ENCODE measurements at places on chromosomes 4 and X.

- DNase-seq = no peak
These were observed 223.0 kb upstream of the GPC4 start for GRCh38 chrX:133638285-133638684.

DNA sequence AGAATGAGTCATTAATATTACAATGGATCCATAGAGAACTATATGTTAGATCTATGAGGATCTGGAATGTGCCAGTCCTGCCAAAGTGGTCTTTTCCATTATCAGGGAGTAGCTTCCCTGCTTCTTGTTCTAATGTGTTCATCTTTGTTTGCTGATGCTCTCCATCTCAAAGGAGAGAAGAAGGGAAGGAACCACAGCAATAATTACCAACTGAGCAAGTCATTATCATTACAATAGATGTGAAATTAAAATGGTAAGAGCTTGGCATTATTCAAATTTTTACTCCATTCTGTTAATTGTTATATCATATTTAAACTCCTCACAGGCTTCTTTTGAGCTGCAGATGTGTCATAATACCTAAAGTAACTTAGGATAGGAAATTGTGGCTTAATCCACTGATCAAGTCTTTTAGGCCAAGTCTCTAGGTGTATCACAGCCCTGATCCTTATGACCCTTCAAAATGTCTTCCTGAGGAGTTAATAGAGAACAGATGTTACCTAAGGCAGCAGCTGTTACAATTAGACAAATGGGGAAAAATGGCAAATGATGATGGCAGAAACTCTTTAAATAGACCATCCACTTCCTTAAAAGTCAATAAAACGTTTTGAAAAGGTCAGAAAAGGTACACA is 1492.7 kb upstream of the IGFBP7 start:
- no peak for DNase-seq

DNA sequence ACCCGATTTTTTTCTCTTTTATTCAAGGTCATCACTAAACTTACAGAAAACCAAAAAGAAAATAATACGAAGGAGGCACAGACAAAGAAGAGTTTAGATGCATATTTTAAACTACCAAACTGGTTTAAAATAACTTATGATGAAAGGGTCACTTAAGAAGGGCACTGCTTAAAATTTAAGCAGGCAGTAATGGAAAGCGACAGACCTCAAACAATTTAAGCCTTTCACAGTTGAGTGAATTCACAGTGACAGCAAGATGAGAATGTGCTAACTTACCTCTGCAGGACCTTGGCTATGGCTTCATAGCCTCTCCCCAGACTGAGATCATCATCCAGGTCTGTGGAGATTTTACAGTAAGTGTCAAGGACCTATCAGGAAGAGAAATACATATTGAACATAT is 112.1 kb downstream of the TTC29 start:
- DNase-seq = no peak

- no peak for DNase-seq
These were observed 75.3 kb downstream of the PPARGC1A start for GRCh38 chr4:23814587-23814986.

- no peak for DNase-seq
These were observed 5.0 kb upstream of the BANK1 start for GRCh38 chr4:101785486-101785885.

DNA sequence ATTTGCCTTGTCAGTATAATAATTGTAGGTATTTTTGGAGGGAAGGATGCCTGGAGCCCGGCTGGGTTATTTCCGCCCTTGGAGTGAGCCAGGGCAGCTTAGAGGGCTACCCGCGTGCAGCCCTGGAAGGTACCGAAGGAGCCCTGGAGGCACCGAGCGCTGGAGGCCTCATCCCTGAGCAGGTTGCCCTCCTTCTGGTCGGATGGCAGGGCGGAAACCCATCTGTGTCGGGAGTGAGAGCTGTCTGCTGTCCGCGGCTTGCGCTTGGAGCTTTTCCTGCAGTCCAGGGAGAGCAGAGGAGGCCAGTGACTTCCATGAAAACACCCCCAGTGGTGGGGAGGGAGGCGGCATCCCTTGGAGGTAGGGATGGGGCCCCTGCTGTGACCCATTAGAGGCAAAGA is 122.1 kb downstream of the TBL1X start:
- DNase-seq = no peak

- DNase-seq = no peak
These were observed 65.3 kb downstream of the PDGFC start for GRCh38 chr4:156906325-156906724.

DNA sequence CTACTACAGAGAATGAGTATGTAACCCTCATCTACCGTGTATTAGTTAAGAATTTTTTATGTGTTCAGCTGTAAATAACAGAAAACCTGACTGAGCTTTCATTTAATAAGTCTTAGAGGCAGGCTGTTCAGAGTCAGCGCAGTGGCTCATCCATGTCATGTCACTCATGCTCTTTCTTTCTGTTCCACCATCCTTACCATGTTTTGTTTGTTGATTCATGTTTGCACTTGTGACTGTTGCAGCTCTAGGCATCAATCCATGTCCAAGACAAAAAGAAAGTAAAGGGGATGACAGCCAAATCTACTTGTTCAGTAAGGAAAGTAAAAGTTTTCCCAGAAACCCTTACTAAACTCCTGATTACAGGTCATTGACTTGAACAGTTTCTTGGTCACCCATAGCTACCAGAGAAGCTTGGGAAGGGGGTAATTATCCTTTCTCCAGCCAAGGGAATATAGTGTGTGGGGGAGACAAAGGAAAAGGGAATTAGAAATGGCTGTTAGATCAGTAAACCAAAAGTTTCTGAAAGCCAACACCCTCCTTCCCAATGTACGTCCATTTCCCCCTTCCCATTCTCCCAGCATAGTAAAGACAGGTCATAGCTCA is 9.0 kb downstream of the ART3 start:
- no peak for DNase-seq

DNA sequence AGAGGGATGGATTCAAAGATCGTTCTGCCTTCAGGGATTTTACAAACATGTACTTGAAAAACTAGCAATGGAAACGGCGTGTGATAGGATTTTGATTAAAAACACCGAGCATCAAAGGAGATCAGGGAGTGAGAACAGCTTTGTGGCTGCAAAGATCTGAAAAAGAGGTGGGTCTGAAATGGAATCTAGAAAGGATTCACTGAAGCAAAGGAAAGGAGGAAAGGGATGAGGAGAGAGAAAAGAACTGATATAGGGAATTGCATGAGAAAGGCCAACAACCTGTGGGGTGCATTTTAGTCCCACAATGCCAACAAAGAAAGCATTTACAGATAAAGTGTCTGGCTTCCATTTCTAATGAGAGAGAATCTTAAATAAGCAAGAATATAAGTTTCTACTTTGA is 23.1 kb downstream of the ADH4 start:
- no peak for DNase-seq

DNA sequence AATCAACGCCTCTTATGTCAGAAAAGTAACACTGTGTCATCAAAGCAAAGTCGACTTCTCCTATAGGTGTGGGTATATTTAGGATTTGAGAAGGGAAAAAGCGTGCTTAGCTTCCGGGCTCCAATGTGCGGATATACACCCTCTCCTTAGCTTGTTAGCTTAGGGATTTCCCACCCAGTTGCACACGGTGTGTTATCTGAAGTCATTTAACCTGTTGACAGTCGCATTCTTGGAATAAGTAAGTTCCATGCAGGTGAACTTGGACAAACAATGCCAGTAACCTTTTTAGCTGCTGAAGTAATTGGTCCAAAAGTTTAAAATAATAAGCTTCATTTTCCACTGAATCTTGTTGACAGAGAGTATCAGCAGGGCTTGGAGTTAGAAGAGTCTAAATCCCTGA is 113.7 kb downstream of the SHROOM3 start:
- DNase-seq = no peak

DNA sequence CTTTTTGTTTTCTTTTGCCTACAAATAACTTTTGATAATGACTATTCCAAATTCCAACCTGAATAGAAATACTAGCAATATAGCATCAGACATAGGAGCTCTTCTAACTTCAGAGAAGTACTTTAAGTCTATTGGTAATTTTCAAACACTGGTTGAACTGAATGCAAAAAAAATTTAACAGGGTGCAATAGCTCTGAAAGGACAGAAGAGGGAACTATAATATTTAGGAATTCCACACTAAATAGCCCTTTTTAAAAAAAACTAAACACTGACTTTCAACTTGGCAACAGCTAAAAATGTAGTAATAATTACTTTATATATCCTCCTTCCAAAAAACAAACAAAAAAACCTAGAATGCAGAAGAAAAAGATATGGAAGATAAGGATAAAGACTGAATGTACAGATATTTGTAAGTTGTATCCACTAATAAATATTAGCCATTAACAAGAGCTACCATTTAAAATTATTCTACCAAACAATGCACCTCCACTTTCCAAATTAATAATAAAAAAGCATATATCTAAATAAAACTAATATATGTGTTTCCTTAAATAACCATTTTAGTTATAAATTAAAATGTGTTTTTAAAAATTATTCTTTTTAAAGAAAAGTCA is 81.4 kb downstream of the FBXW7 start:
- DNase-seq = no peak

GRCh38 chr4:173181848-173182247 is 13.2 kb downstream of the GALNT7 start:
- DNase-seq = no peak

DNA sequence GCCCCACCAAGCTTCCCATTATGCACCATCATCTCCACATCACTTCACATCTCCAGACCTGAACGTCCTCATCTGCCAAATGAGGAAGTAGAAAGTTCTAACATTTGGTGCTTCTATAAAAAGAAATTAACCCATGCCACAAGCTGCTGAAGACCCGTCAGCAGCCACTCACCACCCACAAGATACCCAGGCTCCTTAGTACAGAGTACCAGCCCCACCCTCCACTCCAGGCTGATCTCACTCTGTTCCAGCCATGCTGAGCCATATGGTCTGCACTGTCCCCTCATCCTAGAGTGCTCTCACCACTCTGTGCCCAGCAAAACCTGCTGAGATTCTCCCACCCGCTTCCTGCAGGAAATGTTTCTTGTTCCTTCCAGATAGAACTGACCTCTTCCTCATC is 240.8 kb upstream of the PPARGC1A start:
- DNase-seq = no peak

- no peak for DNase-seq
These were observed 215.2 kb upstream of the GK2 start for GRCh38 chr4:79623021-79623870.

- no peak for DNase-seq
These were observed 1.7 kb downstream of the NSD2 start for GRCh38 chr4:1872870-1873269.

DNA sequence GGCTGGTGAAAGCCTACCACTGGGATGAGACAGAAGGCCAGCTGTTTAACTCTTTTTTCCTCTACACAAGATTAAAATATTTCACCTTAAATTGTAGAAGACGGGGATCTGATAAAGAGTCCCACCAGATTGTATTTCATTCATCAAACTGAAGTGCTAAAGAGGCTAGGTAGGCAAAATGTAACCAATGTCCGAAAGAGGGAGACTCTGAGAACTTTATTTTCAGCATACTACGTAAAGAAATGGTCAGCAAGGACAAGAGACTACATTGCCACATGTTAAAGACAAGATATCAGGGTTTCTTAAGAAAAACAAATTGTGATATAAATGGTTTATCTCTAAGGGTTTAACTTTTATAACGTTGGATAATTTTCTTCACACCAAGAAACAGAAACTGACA is 71.6 kb upstream of the INPP4B start:
- DNase-seq = no peak

DNA sequence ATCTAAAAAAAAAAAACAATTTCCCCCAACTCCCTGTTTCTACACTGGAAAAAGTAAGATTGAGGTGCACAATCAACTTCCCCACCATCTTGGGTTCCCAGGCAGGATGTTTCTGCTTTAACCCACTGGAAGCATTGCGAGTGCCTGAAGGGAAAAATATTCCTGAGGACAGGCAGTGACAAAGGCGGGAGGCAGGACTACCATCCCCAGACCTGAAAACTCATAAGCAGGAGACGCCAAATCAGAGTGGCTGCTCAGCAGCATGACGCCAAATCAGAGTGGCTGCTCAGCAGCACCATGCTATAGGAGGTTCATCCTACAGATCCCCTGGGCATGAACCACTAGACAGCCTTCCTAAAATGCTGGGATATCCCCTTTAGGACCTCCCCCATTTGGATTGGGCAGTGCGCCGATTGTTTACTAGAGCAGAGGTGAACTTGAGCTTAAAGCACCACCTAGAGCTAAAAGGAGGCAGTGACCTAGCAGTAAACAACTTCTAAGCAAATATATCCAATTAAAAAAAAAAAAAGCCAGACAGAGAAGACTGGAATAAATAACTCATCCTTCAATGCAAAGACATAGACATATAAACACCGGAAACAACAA is 35.0 kb upstream of the GK start:
- no peak for DNase-seq
